ENCODE measurements at places on chromosomes 1 and 21.

DNA sequence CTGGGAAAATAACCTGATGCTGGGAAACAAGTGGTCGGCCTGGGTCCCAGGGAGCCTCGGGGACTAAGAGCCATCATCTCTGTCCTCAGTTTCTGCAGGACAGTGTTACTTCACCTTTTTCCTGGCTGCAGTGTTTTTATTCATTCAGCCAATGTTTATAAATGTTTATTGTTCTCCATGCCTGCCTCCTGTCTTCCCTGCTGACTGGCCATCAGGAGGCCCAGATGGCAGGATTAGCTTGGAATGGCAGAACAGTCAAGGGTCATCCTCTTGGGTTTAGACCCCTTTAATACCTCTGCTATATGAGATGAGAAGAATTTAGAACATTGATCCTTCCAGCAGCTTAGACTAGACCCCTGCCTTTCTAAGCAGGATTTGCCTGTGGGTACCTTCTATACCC, 13.3 kb downstream of the MAPKAPK2 start:
- no peak for DNase-seq

DNA sequence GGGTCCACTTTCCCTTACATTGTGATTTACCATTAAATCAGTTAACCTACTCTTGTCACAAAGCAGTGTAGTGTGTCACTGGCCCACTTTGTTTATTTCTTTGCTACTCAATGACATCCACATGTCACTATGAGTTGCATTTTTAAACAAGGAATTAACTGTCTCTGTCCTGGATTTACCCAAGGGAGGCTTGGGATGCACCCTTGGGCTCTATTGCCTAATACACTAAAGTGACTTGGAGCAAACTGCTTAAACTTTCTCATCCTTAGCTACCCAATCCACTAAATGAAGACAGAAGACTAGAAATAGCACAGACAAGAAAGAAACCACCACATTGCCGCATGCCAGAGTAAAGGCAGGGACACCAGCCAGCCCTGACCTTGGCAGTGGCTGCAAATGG, 136.2 kb upstream of the TIAM1 start:
- DNase-seq = no peak

GRCh38 chr1:179817056-179817455, 60.5 kb downstream of the TOR1AIP2 start:
- DNase-seq = no peak

- DNase-seq = no peak
Observed at GRCh38 chr1:204453141-204453772, 41.3 kb downstream of the PIK3C2B start.

DNA sequence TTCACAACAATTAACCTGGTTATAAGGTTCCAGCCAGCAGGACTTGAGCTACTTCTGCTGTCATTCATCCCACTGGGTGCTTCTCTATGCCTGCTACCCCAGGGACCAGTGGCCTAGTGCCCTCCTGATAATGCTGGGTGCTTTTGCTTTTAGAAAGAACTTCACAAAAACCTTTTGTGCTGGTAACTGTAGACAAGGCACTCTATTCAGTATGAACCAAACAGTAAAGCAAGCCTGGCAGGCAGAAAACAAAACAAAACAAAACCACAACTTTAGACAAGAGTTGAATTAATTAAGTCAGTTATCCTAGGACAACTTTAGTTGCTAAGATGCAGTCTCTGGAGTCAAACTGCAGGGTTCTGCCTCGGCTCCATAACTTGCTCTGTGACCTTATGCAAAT, 61.9 kb upstream of the ADGRL2 start:
- DNase-seq = no peak

- no peak for DNase-seq
Observed at GRCh38 chr1:214864896-214865688, 217.4 kb upstream of the KCNK2 start.

Data from SW 1271 (cell line).